ENCODE measurements at places on chromosomes 2 and 18.

- DNase-seq, result no peak
Measured at GRCh38 chr2:122531290-122532071, 776.0 kb downstream of the TSN start.

DNA sequence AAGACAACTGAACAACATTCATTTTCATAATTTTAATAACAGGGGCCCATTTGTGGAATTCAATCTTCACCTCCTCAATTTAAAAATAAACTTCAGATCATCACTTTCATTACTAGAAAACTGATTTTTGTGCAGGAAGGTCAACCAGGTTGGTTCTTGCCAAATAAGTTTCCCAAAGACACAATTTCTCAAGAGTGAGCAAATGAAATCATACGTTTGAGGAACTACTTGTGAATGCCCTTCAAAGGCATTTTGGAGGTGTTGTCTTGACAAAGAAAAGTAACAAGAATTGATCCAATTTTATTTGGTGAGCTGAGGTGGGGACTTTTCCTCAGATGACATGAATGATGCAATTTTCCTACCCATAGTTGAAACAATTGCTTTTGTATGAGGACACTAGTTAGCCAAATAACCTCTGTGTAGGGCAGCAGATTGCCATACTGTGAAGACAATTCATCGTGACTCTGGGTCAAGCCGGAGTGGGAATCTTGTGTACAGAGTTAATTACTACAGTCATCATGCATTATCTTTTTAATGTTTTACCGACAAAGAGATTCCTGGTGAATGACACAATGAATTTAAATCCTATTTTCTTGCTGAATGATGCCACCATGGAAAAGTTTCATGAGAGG, 121.8 kb downstream of the TGFA start:
- DNase-seq, result no peak

DNA sequence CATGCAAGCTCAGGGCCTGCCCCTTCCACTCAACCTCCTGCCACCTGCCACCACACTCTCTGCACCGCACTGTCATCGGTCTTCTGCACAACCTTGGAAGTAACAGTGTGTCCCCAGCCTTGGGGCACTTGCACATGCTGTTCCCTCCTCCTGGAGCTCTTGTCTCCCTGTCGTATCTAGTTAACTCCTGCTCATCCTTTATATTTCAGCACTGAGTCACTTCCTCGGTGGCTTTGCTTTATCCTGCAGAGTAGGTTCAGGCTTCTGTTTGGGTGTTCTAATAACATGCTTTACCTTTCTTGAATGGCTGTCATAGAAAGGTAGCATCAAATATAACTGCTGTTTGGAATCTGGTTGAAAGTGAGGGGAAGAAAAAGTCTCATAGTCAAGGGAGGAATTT, 25.3 kb downstream of the PAX8 start:
- no peak for DNase-seq

GRCh38 chr2:102100371-102101096, 42.0 kb upstream of the IL1R1 start:
- peak; percentile 59 for DNase-seq

DNA sequence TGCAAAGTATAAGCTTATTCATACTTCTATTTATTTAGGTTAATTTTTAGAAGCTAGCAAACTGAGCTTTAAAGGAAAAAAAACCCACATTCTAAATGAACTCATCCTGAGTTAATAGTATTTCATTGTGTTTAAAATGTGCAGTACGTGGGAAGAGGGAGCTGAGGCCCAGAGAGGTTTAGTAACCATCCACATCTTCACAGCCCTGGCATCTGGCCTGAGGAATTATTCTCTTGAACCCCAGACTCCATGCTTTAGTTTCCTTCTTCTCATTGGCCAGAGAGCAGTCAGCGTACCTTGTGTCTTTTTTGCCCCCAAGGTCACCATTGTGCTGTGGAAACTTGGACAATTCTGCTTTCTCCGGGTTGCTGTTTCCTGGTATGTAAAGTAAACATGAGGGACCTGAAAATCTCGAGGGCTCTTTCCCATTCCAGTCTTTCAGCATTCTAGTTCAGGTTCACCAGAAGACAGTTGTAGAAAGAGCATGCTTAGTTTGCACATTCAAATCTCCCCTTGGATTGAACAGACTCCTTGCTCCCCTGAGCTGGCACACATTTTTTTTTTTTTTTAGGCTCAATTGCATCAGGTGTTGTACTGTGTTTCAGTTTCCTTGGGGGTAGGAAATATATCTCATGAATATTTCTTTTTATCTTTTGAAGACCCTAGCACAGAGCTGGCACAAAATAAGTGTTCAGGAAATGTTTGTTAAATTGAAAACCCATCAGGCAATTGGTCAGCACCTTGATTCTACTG, 81.4 kb downstream of the MYCN start:
- no peak for DNase-seq

DNA sequence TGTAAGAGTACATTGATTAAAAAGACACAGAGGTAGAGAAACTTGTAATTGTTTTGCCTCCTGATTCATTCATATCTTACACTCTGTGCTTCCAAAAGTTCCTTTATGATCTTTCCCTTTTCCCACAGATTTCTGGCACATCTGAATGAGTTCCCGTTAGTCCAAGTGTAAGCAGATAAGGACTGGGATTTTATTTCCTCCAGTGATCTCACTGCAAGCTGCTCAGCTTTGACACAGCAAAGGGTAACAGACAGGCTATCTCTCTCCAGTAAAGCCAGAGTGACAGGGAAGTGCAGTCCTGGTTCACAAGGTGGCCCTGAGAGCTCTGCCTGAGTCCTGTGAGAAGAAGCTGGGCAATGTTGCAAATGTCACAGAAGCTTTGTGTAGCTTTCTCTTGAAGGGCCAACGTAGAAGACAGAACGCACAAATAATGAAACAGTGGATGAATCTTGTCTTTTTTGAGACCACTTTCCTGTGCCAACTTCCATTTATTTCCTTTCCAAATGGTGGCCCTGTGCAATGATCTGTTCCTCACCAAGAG, 32.5 kb upstream of the KCNE4 start:
- DNase-seq, result no peak

DNA sequence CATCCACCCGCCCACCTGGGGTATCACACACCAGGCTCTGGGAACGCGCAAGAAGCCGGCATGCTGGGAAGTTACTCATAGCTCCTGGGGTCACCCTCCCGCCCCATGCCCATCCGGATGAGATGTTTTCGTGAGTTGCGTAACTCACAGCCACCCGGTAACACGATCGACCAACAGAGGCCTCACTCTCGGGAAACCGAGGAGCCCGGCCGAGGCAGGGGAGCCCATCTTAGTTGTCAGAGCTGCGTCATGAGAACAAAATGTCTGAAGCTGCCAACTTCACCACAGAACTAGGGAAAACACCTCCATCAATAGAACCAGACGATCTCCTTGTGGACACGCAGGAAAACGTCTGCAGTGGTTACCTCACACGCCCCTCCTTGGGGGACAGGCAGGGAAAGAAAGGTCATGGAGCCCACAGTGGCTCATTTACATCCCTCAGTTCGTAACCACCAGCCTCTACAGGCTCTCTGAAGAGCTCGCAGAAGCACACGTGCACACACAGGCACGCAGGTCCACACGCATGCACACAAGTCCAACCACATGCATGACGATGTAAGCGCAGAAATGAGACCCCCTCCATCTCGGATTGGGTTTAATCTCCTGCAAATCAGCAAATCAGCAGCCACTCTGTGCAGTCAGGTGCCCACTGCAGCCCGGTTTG, 26.2 kb downstream of the ADI1 start:
- DNase-seq, result no peak

DNA sequence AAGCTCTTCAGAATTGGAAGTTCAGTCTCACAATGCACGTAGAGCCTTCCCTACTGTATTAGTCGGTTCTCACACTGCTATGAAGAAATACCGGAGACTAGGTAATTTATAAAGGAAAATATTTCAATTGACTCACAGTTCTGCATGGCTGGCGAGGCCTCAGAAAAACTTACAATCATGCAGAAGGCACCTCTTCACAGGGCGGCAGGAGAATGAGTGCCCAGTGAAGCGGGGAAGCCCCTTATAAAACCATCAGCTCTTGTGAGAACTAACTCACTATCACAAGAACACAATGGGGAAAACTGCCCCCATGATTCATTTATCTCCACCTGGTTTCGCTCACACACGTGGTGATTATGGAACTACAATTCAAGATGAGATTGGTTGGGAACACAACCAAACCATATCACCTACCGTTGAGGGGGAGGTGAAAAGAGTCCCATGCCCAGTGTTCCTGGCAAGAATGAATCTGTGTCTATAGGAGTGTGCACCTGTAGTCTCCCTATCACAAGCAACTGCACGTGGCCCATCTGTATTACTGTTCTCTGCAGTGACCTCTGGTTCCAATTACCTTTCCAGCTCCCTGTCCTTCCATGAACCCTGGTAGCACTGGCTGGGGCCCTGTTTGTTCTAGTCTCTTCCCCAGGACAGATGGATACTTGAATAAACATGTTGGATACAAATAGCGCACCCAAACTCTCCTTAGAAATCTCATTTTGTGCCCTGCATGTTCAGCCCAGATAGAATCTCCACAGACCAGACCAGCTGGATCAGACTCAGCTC, 44.4 kb upstream of the ATL2 start:
- no peak for DNase-seq

- DNase-seq, result no peak
Measured at GRCh38 chr2:55862246-55862645, 61.3 kb downstream of the EFEMP1 start.

DNA sequence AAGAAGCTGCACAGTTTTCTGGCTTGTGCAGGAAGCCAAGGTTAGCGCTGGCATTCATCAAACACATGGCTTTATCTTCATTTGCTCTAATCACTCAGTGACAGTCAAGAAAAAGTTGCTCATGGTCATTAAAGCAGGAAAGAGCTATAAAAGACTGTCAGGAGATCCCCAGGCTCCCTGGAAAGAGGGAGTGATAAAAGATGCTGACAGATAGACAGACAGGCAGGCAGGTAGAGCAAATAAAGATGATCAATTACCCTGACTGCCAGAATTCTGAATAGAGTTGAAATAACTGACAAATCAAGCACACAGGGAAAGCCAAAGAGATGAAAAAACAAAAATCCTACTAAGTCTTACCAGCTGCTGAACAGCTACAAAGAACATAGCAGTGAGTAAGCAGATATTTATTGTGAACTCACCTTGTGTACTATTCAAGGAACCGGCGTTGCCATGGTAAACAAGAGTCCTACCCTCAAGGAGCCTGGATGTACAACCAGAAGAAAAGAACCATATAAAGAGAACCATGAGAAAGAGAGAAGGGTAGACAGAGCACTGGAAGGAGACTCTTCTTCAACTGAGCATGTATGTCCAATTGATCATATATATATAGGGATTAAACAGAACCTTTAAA, 68.0 kb downstream of the RNF152 start:
- DNase-seq, result no peak

- DNase-seq, result no peak
Measured at GRCh38 chr2:160454070-160454797, 39.4 kb downstream of the RBMS1 start.

GRCh38 chr2:131115752-131116151, 10.6 kb downstream of the PLEKHB2 start:
- DNase-seq, result no peak

- DNase-seq, result peak; percentile 12
Measured at GRCh38 chr2:45964223-45964841, 312.9 kb downstream of the PRKCE start.

- DNase-seq, result no peak
Measured at GRCh38 chr2:95354469-95354901, 48.0 kb upstream of the FAHD2A start.

DNA sequence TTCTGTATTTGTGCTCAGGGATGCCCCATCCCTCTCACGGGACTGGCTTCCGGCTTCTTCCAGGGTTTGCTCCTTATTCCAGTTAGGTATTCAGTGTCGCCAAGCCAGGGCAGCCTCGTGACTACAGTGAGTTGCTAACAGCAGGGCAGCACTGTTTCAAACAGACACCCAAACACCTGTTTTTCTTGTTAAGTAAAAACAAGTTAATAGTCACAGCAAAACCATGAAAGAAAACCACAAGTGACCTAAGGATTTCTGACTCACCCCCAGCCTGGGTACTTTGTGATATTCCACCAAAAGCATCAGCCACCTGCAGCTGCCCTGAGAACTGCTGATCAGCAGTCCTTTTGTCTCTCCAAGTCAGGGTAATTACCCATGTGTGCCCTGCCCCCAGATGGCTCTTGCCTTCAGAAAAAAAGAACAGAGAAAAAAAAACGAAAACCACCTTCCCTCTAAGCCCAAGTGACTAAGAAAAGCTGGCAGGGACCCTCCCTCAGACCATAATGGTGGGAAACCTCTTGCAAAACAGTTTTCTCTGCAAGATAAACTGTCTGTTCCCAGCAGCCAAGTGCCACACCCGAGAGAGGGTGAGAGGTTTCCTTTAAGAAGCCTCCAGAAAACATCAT, 178.2 kb downstream of the ANAPC1 start:
- DNase-seq, result peak; percentile 79

GRCh38 chr2:189799531-189799930, 15.3 kb downstream of the PMS1 start:
- no peak for DNase-seq

DNA sequence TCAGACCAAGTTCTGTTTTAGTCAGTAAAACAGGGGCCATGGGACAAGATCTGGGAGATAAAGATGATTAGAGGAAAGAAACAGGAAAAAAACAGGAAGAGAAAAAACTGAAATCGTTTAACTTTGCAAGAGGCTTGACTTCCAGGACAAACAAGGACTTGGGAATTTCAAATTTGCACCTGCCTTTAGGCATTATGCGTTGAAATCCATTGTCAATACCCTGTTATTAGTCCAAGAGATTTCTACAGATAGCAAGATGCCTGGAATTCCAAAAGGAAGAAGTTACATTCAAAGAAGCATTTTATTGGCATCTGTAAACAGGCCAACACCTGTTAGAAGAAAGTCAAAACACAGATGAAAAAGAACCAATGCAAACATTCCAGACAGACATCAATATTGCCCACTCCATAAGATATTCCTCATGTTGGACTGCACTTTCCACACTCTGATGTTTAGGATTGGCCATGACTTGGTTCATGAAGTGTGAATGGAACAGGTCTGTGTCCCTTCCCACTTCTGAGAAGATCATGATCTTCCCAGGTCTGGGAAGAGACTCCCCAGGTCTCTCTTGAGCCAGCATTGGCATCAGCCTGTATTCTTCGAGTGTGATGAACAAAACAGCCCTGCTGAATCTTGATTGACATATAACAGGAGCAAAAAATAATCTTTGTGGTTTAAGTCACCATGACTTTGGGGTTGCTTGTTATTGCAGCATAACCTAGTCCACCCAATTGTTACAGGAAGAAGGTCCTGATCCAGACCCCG, 181.4 kb upstream of the FN1 start:
- DNase-seq, result no peak

- no peak for DNase-seq
Measured at GRCh38 chr18:7596147-7596546, 29.0 kb downstream of the PTPRM start.

DNA sequence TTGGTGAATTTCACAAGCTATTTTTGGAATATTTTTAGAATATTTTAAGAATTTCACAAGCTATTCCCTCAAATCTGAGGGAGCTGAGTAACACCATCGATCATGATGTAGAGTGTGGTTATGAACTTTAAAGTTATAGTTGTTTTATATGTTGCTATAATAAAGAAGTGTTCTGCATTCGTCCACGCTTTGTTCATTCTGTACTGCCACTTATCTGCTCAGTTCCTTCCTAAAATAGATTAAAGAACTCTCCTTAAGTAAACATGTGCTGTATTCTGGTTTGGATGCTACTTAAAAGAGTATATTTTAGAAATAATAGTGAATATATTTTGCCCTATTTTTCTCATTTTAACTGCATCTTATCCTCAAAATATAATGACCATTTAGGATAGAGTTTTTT, 15.9 kb downstream of the TYMS start:
- DNase-seq, result no peak

- peak; percentile 16 for DNase-seq
Measured at GRCh38 chr2:95531254-95531771, 46.8 kb upstream of the TRIM43B start.

GRCh38 chr2:145108361-145108778, 588.5 kb upstream of the ZEB2 start:
- no peak for DNase-seq

Data from stimulated activated CD4-positive, alpha-beta T cell treated with anti-CD3 and anti-CD28 coated beads, Interleukin-1b, Interleukin-23, amount 100 ng/mL, for 48 hours (primary cell).